Midbrain (tissue), 1 donor: ENCODE measurements at places on chromosomes 5 and 9.

GRCh38 chr5:13830536-13830935 lies 114.0 kb downstream of the DNAH5 start:
- DNase-seq = no peak

GRCh38 chr5:181217111-181217802 lies 5.8 kb upstream of the TRIM41 start:
- no peak for DNase-seq

- DNase-seq = no peak
These were observed 36.1 kb upstream of the KIF4B start for GRCh38 chr5:154977409-154977808.

DNA sequence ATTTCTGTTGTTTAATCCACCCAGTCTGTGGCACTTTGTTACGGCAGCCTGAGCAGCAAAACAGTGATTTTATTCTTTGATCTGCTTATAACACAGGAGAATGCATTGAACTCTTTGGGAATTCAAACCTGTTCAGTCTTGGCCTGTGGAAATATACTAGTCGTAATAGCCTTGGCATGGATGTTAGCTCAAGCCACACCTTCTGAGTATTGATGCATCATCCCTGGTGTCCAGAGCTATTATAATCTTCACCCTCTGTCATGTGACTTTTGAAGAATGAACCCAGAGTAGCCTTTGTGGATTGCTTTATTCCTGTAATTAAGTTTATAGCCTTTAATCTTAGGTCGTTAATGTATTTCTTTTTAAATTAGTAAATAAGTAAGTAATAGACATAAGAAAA lies 50.8 kb upstream of the TEX48 start:
- DNase-seq = no peak

DNA sequence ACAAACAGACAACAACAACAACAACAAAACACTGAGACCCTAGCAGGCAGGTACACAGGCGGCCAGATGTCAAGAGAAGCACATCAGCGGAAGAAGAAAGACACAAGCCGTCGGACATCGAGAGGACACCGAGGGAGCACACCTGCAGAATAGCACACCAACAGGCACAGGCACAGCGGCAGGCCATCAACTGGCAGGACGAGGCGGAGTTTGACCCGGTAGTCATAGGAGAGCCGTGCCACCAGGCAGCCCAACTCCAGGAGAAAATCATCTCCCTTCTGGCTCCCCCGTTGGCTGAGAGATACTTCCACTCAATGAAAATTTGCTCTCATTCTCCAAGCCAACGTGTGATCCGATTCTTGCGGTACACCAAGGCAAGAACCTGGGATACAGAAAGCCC lies 352.1 kb upstream of the IZUMO3 start:
- no peak for DNase-seq

DNA sequence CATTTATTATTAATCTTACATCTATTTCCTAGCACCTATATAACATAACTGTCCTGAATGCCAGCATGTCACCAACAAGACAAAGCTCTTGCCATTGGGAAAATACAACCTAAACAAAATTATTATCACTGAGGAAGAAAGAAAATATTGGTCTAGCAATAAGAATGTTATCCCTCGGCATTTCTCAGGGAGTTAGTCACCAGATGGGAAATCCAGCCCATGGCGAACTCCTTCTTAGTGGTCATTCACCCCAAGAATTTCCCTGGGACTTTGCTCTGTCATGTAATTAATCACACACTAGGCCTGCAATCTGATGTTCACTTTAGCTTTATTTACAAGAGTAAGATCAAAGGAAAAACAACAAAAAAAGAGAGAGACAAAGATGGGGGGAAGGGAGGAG lies 56.1 kb upstream of the TAS2R1 start:
- no peak for DNase-seq

DNA sequence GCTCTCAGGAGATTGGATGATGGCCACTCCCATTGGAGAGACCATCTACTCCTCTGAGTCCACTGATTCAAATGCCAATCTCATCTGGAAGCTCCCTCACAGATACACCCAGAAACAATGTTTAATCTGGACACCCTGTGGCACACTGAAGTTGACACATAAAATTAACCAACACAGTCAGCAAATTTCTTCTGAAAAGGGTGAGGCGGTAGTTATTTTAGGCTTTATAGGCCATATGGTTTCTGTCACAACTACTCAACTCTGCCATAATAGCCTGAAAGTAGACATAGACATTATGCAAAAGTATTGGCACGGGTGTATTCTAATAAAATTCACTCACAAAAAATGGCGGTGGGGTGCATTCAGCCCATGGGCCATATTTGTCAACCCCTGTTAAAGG lies 244.5 kb upstream of the VLDLR start:
- DNase-seq = no peak

DNA sequence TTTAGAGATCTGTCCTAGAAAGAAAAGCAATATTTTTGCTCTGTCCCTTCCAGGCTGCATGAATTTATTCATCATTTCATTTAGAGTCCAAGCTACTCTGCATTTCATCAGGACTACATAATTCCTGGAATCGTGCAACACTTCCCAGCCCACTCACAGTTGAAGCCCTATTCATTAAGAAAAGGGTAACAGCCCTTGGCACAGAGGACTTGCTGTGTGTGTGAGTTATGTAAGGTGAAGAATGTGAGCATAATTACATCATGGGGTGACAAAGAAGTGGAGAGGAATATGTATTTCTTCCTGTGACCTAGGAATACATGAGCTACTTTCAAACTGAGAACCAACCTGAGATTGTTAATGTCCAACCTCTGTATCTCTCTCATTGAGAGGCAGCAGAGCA lies 317.4 kb downstream of the ARHGEF28 start:
- no peak for DNase-seq

DNA sequence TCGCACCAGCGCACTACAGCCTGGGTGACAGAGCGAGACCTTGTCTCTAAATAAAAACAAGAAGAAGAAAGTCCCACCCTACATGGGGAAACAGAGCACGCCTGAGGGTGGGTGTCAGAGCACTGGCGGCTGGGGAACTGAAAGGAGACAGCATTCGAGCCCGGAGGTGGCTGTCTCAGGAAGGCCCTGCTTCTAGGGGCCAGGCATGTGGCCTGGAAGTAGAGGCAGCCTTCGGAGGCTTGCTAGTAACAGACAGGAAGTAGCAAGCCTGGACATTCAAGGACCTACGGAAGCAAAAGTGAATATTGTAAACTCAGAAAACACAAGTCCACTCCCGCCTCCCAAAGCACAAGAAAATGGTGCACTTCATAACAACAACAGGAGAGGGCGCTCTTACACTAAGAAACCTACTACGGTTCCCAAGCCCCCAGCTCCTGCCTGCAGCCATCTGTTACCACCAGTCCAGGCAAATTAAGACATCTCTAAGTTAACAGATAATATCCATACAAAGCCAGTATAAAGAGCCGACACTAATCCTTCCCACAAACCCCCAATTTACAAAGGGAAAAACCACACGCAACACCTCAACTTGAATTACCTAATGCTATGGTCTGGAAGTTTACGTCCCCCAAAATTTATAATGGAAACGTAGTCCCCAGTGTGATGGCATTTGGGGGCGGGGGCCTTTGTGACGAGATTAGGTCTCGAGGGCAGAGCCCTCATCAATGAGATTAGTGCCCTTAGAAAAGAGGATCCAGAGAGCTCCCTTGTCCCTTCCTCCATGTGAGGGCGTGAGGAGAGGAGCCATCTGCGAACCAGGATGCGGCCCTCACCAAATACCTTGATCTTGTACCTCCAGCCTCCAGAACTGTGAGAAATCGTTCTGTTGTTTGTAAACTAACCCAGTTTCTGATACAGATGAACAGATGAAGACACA lies 7.7 kb downstream of the RASGEF1C start:
- peak; percentile 27 for DNase-seq

- no peak for DNase-seq
These were observed 732 bp downstream of the GBGT1 start for GRCh38 chr9:133162861-133163503.

- DNase-seq = no peak
These were observed 763.8 kb downstream of the DTWD2 start for GRCh38 chr5:118224546-118224945.

DNA sequence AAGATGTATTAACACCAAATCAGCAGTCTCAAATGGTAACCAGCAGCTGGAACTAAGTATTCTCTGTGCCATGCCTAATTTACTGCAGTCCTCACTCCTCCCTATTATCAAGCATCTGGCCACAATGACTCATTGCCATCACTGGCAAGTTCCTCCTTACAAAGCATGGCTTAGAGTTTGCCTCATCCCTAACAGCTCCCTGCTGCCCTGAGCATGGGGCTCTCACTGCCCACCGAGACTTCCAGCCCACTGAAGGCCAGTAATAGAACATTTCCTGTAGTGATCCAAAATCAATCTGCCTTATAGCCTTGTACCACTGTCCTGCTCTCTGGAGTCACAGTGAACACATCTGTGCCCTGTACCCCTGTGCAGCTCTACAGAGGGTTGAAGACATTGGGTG lies 211.9 kb upstream of the TRIM32 start:
- DNase-seq = no peak

DNA sequence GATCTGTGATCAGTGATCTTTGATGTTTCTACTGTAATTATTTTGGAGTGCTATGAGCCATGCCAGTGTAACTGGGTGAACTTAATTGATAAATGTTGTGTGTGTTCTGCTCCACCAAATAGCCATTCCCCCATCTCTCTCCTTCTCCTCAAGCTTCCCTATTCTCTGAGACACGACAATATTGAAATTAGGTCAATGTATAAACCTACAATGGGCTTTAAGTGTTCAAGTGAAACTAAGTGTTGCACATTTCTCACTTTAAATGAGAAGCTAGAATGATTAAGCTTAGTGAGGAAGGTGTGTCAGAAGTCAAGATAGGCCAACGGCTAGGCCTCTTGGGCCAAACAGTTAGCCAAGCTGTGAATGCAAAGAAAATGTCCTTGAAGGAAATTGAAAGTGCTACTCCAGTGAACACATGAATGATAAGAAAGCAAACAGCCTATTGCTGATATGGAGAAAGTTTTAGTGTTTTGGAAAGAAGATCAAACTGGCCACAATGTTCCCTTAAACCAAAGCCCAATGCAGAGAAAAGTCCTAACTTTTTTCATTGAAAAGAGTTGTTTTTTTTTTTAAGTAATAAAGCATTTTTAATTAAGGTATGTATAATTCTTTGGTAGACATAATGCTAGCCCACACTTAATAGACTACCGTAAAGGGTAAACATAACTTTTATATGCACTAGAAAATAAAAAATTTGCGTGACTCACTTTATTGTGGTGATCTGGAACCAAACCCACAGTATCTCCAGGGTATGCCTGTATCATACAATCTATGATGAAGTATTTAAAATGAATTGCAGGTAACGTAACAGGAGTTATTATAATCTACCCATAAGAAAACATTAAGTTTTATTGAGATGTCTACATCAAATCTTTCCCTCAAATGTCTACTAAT lies 42.5 kb upstream of the ALDH1A1 start:
- DNase-seq = no peak

- no peak for DNase-seq
These were observed 15.4 kb downstream of the SLC36A3 start for GRCh38 chr5:151288180-151288579.

DNA sequence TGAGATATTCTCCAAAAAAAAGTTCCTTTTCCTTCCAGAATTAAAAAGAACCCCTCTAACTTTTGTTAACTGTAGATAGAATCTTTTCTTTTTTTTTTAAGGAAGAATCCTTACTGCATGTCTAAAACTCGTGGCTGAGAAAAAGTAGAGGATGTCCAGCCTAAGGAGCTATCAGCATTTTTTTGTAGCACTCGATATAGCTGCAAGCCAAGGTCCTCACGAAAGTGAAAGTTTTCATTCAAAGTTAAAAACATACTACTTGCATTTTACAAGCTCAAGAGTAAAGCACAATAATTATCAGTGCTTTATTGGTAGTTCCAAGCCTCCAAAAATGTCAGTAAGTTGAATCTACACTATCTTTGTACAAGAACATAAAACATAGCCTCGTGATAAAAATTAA lies 28.7 kb upstream of the ZSWIM6 start:
- DNase-seq = peak; percentile 8

DNA sequence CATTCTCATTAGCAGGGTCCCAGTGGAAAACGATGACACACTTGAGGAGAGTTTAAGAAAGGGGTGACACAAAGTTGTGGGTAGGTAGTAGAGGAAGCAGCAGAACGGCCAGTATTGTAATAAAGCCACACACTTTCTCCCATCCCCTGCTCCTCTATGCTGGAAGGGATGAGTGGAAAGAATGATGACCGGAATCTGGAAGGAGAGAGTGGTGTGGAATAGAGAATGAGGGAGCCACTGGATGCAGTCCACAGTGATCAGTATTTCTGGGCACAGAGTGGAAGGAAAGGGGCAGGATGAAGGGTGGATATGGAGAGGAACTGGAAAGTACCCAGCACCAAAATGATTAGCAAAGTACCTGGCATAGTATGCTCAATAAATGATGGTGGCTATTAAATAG lies 133.8 kb upstream of the DAB2 start:
- no peak for DNase-seq

DNA sequence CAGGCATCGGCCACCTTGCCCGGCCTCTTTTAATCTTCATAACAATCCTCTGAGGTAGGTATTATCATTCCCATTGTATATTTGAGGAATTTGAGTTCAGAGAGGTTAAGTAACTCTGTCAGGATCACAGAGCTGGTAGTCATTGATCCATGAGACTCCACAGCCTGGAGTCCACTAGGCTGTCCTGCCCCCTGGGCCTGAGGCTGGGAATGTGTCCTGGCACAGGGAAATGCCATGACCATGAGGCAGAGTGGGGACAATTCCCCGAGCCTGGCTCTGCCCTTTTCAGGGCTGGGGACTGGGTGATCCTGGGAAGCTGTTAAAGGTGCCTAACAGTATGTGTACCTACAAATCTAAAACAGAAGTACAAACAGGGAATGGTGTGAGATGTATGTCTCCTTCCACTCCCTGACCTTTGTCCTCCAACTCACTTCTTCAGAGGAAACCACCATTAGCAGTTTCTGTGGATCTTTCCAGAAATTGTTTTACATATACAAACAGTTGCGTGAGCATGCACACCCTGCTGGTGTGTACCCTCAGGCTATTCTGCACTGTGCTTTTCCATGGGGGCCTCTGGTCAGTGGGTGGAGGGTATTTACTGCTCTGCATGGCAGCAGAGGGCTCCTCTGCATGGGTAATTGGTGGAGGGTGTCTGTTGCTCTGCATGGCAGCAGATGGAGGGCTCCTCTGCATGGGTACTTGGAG lies 53.8 kb downstream of the NDST1 start:
- no peak for DNase-seq

DNA sequence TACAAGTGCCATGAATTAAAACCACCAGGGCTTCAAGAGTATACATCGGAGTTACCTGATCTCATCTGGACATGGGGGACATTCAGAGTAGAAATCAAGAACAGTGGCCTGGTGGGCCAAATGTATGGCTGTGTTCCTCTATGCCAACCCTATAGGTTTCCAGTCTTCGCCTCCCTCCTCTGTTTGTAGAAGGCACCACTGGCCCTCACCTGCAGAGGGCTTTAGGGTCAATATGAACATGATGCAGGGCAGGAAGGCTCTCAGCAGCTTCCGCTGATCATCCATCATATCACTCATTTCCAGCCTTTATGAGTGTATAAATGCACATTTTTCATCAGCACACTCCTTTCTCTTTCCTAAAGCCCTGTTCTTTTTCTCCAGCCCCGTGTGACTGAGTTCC lies 555.5 kb upstream of the BRINP1 start:
- no peak for DNase-seq
